ENCODE measurements at places on chromosomes 16 and 17.

GRCh38 chr17:37766971-37767370, 22.1 kb upstream of the HNF1B start:
- H3K36me3 ChIP-seq: no peaks in the 10 kb centered on the region
- H3K27ac ChIP-seq: no peak overlapping the region
- DNase-seq: no peak

- no peak for DNase-seq
- no peak overlapping the region for H3K27ac ChIP-seq
- H3K4me1 ChIP-seq: no peaks in the 10 kb centered on the region
- no peak overlapping the region for H3K4me3 ChIP-seq
- H3K27me3 ChIP-seq: no peaks in the 10 kb centered on the region
These were observed 66.9 kb upstream of the GSG1L start for GRCh38 chr16:28130099-28131088.

- H3K4me1 ChIP-seq: no peaks in the 10 kb centered on the region
- no peaks in the 10 kb centered on the region for H3K36me3 ChIP-seq
- no peak overlapping the region for H3K27ac ChIP-seq
- H3K4me3 ChIP-seq: no peak overlapping the region
- H3K27me3 ChIP-seq: no peaks in the 10 kb centered on the region
These were observed 23.0 kb downstream of the CDH5 start for GRCh38 chr16:66389256-66390176.

GRCh38 chr17:65848751-65849150, 287.3 kb upstream of the AXIN2 start:
- DNase-seq: peak; percentile 59
- H3K27ac ChIP-seq: no peak overlapping the region
- H3K27me3 ChIP-seq: no peaks in the 10 kb centered on the region
- H3K4me3 ChIP-seq: no peak overlapping the region

- no peak overlapping the region for H3K4me3 ChIP-seq
- H3K4me1 ChIP-seq: no peaks in the 10 kb centered on the region
- no peaks in the 10 kb centered on the region for H3K36me3 ChIP-seq
These were observed 50.0 kb downstream of the CBFA2T3 start for GRCh38 chr16:88927010-88927409.

- peaks cover 3% of the 10 kb centered on the region for H3K4me1 ChIP-seq
- H3K4me3 ChIP-seq: no peak overlapping the region
- H3K27ac ChIP-seq: no peak overlapping the region
- DNase-seq: no peak
These were observed 12.1 kb upstream of the DHX8 start for GRCh38 chr17:43471585-43472160.

DNA sequence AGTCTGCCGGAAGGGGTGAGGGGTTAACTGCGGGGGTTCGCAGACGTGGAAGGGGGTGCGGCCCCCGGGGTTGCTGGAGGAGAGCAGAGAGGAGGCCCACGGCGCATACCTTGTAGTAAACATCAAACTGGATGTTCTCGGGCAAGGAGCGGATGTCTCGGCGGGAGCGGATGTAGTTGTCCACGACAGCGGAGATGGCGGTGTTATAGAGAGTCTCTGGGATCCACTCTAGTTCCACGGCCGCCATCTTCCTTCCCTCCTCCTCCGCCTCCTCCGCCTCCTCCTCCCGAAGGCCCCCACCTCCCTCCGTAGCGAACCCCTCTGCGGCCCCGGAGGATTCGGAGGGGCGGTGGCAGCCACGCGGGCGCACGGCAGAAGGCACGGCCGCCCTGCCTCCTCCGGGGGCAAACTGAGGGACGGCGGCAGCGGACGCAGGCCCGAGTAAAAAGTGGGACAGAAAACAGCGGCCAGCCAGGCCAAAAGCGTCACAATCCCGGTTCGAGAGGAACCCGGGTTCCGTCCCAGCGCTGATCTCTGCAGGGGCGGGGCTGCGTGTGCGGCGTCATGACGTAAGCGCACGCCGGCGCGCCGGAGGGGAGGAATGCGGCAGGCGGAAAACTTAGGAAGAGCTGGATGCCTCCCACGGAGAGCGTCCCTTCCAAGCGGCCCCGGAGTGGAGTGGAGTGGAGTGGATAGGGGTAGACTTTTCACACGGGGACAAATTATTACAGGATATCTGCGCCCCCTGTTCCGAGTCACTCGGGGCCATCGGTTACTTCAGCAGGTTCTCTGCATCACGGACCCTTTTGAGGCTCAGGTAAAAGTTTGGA, at the start of gene APPBP2:
Gene APPBP2, minus strand, starts transcription at position 558 of the 830 bp plus-strand sequence. Its CDS starts 311 bp downstream, at position 247.
- H3K4me1 ChIP-seq: no peaks in the 10 kb centered on the region
- H3K27ac ChIP-seq: peak within 1 kb of the TSS; percentile 98
- peak; percentile 91 for DNase-seq
- no peaks in the 10 kb centered on the region for H3K27me3 ChIP-seq

- no peaks in the 10 kb centered on the region for H3K4me1 ChIP-seq
- DNase-seq: no peak
- H3K27me3 ChIP-seq: no peaks in the 10 kb centered on the region
- H3K27ac ChIP-seq: no peak overlapping the region
- no peaks in the 10 kb centered on the region for H3K36me3 ChIP-seq
These were observed 6.5 kb downstream of the MT1X start for GRCh38 chr16:56688762-56689161.

DNA sequence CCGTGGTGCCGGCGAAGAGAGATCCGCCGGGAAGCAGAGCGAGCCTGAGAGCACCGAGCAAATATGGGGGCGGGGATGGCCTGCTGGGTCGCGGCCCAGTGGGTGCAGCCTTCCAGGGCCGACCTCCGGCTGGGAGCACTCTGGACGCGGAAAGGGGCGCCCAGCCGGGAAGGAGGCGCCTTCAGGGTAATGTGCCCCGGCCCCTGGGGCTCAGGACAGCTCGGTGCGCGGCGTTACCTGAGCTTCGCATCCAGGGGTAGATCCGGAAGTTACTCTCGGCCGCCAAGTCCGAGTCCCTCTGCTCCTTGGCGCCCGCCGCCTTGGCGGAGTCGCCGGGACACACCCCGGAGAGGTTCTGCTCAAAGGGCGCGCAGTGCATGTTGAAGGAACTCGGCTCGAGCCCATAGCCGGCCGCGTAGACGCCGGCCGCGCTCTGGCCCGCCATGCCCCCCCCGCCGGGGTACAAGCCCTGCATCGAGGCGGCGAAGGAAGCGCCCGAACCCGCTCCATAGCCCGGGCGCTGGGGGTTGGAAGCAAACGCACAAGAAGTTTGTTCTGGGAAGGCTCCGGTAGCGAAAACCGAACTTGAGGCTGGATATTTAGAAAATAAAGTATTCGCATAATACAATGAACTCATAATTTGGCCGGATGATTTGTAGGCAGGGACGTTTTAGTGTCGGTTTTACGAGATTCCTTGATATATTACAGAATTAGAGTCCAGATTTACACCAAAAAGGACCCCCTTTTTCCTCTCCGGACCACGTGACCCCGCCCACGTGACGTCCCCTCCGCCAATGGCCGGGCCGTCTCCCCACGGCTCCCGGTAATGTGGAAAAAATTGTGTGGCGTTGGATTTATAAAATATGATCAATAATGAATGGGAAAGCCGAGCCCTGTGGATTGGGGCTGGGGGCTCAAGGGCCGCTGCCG, at the start of gene HOXB7:
Gene HOXB7, minus strand, starts transcription at position 736 of the 930 bp plus-strand sequence. Its CDS starts 99 bp downstream, at position 637.
- no peak within 1 kb of the TSS for H3K4me3 ChIP-seq
- no peaks in the 10 kb centered on the region for H3K4me1 ChIP-seq
- no peaks in the 10 kb centered on the region for H3K36me3 ChIP-seq

GRCh38 chr17:39926588-39927100, 757 bp downstream of the ORMDL3 start:
- no peaks in the 10 kb centered on the region for H3K36me3 ChIP-seq
- no peaks in the 10 kb centered on the region for H3K27me3 ChIP-seq
- DNase-seq: peak; percentile 65
- no peak overlapping the region for H3K27ac ChIP-seq
- peak overlapping the region; percentile 64 for H3K4me3 ChIP-seq

DNA sequence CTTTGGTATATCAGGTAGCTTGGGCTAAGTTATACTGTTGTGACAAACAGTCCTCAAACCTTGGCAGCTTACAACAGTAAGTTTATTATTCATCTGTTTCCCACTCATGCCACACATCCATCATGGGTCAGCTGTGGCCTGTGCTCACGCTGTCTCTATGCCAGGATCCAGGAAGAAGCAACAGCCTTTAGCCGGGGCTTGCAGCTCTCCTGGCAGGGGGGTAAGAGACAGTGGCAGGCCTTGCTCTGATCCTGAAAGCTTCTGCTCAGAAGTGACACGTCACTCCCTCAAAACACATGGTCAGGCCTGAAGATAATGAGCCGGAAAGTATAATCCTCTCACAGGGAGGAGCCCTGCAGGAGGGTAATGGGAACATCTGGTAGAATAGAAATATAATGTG, 377.6 kb downstream of the CPPED1 start:
- no peak overlapping the region for H3K27ac ChIP-seq
- H3K36me3 ChIP-seq: no peaks in the 10 kb centered on the region
- no peaks in the 10 kb centered on the region for H3K27me3 ChIP-seq
- H3K4me3 ChIP-seq: no peak overlapping the region
- DNase-seq: peak; percentile 54
- H3K4me1 ChIP-seq: no peaks in the 10 kb centered on the region

DNA sequence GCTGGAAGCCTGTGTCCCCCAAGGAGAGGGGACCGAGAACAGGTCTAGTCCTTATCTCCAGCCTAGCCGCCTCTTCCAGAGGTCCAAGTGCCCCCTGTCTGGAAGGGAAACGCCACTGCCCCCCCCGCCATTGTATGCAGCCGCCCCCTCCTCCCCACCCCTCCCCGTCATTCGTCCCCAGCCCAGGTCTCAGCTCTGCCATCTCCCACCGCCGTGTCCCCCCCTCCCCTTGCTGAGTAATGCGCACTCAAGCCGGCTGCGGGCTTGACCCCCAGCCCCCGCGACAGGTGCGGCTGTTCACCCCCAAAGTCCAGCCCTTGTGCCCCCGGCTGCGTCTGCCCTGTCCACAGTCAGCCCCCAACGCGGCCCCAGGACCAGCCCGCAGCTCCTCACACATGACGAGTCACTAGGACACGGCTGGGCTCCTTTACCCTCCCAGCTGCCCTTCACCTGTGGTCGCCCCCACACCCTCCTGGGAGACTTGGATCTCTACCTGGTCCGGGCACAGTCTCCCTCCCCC, 622 bp downstream of the GPRC5B start:
- H3K27ac ChIP-seq: peak overlapping the region; percentile 85
- no peaks in the 10 kb centered on the region for H3K36me3 ChIP-seq
- DNase-seq: peak; percentile 47
- peaks cover 5% of the 10 kb centered on the region for H3K4me1 ChIP-seq
- peak overlapping the region; percentile 63 for H3K4me3 ChIP-seq

- H3K27ac ChIP-seq: no peak overlapping the region
- no peaks in the 10 kb centered on the region for H3K4me1 ChIP-seq
- no peaks in the 10 kb centered on the region for H3K36me3 ChIP-seq
- DNase-seq: no peak
These were observed 13.4 kb upstream of the SMIM36 start for GRCh38 chr17:55524440-55525220.

DNA sequence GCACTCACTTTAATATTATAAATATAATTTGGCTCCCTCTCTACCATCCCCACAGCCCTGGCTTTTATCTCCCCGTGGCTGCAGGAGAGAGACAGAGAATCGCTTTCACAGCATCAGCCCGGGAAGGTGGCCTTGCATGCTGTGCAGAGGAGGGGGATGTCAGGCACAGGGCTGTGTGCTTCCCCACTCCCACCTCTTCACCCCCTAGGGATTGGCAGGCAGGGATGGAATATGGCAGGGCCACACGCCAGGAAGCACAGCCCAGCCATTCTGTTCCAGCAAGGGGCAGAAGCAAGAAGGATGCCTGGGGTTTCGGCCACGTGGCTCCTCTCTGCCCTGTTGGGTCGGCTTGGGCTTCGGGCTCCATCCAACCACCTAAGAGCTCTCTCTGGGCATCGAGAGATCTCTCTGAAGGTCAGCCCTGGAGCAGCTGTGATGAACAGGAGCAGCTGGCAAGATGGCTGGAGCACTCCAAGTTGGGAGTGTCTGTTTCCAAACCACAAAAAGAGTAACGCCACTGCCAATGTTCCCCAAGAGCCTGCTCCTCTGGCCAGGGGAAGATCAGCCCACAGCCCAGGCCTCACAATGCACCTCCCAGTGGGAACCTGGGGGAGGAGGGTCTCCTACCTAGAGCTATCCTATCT, 223.2 kb downstream of the C16orf78 start:
- H3K27me3 ChIP-seq: no peaks in the 10 kb centered on the region
- H3K4me1 ChIP-seq: peaks cover 7% of the 10 kb centered on the region
- H3K27ac ChIP-seq: peak overlapping the region; percentile 4
- H3K36me3 ChIP-seq: no peaks in the 10 kb centered on the region
- peak; percentile 42 for DNase-seq
